ENCODE measurements at places on chromosomes 12 and 14.
A peak's percentile ranks its signal among the peaks of the same experiment; 100 is the strongest.

DNA sequence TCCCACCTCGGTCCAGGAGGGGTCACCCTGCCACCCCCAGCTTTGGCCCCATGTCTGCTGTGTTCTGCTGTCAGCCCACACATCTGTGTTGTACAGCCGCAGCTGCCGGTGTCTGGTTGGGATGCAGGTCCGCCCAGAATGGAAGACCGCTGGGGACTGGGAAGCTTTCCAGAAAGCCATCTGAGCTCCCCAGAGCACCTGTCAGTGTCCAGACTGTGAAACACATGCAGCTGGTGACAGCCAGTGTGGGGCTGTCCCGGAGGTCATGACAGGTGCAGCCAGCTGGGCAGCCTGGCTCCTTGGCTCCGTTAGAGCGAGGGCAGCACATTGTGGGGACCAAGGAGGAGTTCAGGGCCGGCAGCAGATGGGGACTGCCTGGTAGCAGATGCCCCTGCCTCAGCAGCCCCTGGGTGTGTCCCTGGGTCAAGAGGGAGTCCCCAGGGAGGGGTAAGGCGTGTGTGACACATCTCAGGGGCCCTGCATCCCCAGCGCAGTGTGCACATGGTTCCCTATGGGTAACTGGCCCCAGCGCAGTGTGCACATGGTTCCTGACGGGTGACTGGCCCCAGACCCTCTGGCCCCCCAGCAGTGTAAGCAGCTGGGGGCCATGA lies 16.4 kb downstream of the CEP170B start:
- DNase-seq: no peak

- DNase-seq: no peak
Observed at GRCh38 chr12:112971248-112971647, 7.1 kb upstream of the OAS2 start.

DNA sequence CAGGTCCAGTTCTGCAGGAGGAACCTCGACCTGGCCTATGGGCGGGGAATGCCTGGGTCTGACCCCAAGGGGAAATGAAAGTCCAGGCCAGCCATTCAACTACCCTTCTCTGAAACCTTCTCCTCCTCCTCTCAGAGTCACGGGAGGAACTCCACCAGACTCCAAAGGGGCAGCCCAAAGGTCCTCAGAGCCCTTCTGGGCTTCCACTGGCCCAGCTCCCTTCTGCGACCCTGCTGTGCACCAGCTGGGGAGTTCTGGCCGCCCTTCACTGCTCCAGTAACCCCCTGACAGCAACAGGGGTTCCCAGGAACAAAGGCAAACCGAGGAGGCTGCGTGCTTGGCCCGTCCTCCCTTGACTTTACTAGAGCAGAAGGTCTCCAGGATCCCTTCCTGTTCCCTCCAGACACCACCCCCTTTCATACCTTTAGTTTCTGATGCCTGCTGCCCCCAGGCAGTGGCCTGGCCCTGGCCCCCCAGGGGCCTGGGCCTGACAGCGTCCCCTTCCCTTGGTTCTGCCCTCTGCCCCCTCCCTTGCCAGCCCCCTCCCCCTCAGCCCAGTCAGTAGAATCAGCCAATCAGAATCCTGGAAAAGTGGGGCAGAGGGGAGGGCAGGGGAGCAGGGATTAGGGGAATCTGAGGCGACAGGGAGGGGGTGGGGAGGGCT lies 850 bp upstream of the ZNF385A start:
- no peak for DNase-seq

- DNase-seq: no peak
Observed at GRCh38 chr12:5332551-5332950, 99.4 kb upstream of the NTF3 start.

DNA sequence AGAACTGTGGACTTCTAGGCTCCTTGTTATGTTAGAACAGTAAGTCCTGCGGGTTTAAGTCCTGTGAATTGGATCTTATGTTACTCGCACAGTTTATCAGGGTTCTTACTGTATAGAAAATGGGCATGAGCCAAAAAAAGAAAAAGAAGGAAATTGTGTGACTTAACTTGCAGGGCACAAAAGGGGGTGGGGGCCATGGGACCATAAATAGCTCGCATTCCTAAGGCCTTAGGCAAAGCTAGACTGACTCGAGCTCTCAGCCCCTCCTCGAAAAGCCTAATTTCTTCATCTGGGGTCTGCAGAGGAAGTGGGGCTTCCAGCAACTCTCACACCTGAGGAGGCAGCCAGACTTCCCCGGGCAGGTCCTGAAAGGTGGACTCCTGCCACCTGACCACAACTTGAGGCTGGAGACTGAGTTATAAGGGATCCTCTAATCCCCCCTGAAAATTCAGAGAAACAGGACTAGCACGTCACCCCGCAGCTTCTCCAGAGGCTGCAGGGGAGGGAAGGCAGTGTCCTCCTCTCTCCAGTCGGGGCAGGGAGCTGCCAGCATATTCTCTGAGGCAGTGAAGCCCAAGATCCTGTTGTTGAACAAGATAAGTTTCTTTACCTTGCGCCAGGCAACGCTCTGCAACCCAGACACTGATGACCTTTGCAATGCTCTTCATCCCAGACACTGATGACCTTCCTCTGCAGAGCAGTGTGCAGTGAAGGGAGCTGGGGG lies 280.5 kb downstream of the PCNX1 start:
- no peak for DNase-seq

DNA sequence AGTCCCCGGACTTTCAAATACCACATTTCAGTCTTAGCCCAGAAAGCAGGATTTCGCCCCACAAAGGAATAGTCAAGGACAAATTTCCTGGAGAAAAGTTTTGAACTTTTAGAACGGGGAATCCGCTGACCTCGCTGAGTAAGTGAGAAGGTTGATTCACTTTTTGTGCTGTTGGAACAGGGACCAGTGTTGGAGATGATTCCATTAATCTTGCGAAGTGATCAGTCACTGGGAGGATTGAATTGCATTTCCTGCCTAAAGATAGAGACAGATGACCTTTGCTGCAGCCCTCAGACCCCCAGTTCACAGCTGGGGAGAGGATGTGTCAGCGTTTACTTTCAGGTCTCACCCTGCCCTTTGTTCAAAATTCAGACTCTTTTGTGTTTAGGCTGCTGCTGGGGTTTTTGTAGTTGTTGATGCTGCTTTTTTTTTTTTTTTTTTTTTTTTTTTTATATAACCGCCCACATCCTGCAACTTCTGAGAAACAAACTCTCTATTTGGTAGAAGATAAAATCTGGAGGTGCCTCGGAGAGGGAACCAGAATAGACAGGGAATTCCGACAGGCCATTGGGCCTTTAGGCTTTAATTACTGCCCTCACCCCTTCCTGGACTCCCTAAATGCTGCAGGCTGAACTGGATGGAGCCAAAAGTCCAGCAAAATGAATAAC lies 9.8 kb upstream of the KDM2B start:
- DNase-seq: peak; percentile 70

Data from activated CD4-positive, alpha-beta T cell treated with anti-CD3 and anti-CD28 coated beads for 48 hours (primary cell).